ENCODE measurements at places on chromosomes 4 and X. TPM values are rescaled to one million over a fixed set of nuclear protein-coding genes. Genes with fewer than 3 reads are reported as not detected.

DNA sequence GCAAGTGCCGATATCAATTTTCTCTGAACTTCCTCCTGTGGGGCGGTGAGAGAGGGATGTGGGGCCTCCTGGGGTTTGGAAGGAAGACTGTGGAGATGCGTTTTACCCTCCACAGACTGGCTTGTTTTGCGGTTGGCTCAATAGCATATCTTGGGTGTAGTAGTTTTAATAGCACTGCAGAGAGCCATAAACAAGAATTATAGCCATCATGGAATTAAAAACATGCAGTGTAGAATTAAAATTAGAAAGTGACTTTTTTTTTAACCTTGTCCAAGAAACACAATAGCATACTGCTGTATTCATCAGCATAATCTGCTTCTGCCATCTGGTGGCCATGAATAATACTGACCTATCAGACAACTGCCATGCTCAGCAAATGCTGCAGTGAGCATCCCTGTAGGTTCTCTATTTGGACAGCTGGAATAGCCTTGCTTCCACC is 47.3 kb upstream of the SCML1 start:
- no peaks in the 10 kb centered on the region for H3K36me3 ChIP-seq
- H3K4me3 ChIP-seq: no peak overlapping the region
- H3K4me1 ChIP-seq: peaks cover 15% of the 10 kb centered on the region
- no peak overlapping the region for H3K27ac ChIP-seq
- DNase-seq: peak; percentile 60
- peaks cover 4% of the 10 kb centered on the region for H3K27me3 ChIP-seq

GRCh38 chrX:155216940-155217440 is 730 bp downstream of the VBP1 start:
- DNase-seq: peak; percentile 1
- no peaks in the 10 kb centered on the region for H3K27me3 ChIP-seq
- 0 out of 2 replicates have a peak, but pooled peaks cover 6% of the 10 kb centered on the region for H3K36me3 ChIP-seq
- H3K4me1 ChIP-seq: peaks cover 24% of the 10 kb centered on the region
- H3K27ac ChIP-seq: peak overlapping the region; percentile 96

The INPP4B gene
- 49.3 TPM for total RNA-seq

The ADRA2C gene
- 0.42 TPM for total RNA-seq

- DNase-seq: no peak
- H3K27ac ChIP-seq: no peak overlapping the region
- H3K27me3 ChIP-seq: peaks cover 2% of the 10 kb centered on the region
These were observed 63.2 kb downstream of the MID1 start for GRCh38 chrX:10557166-10557565.

The TMSB15A gene
- 1.8 TPM for total RNA-seq

The FGD1 gene
- total RNA-seq: 15.2 TPM

The NDP gene
- not detected for total RNA-seq

DNA sequence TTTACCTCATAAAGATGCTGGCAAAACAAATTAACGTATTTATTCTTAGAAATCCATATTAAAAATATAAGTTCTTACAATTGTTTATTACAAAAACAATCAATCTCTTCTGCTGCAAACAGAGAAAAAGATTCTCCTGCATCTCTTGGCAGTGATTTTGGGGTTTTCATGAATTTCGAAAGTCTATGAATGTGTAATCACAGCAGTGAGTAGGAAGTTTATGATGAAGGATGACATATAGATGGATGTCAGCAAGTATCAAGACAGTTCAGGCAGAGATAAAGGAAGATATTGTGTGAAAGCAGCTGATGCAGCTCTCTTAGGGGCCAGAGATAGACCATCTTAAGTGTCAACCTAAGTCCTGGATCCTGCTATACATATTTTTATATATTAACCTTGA is 196.9 kb upstream of the BANK1 start:
- H3K36me3 ChIP-seq: no peaks in the 10 kb centered on the region
- DNase-seq: no peak

The ARMCX1 gene
- total RNA-seq: 35.7 TPM

The LDB2 gene
- 27.0 TPM for total RNA-seq

DNA sequence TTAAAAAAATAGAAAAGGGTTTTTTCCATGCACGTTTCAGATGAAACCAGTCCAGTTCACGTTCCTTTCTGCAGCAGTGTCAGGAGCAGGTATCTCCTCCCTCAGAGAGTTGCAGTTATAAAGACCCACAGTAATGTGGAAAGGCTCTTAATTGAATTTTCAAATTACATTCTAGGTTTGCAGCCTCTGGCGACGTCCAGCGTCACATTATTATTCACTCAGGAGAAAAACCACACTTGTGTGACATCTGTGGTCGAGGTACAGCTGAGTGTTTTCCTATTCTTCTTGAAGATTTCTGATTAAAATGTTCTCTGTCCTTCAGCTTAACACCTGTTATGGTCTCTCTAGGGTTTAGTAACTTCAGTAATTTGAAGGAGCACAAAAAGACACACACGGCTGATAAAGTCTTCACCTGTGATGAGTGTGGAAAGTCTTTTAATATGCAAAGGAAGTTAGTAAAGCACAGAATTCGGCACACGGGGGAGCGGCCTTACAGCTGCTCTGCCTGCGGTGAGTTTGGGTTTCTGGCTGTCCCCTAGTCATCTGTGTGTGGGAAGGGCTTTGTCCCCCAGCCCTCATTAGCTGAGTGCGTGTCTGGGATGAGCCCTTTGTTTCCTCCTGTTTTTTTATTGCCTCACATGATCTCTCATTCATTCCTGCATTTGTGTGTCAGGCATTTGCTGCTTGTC is 25.6 kb downstream of the ZBTB49 start:
- H3K27ac ChIP-seq: no peak overlapping the region
- no peaks in the 10 kb centered on the region for H3K36me3 ChIP-seq
- H3K27me3 ChIP-seq: no peaks in the 10 kb centered on the region
- no peak for DNase-seq
- no peak overlapping the region for H3K4me3 ChIP-seq
- no peaks in the 10 kb centered on the region for H3K4me1 ChIP-seq

GRCh38 chr4:167290678-167291077 is 56.4 kb upstream of the SPOCK3 start:
- peaks cover 7% of the 10 kb centered on the region for H3K36me3 ChIP-seq
- no peak overlapping the region for H3K4me3 ChIP-seq
- DNase-seq: no peak

GRCh38 chr4:61128682-61129081 is 71.4 kb upstream of the ADGRL3 start:
- no peak overlapping the region for H3K4me3 ChIP-seq
- no peak for DNase-seq
- no peak overlapping the region for H3K27ac ChIP-seq

The PTPN13 gene
- 62.7 TPM for total RNA-seq
